Smooth muscle cell of the umbilical artery (primary cell): ENCODE measurements at places on chromosomes 16 and 17. TPM values are rescaled to one million over a fixed set of nuclear protein-coding genes. Genes with fewer than 3 reads are reported as not detected.

MFSD6L gene
- total RNA-seq = not detected in 2 replicates

LRRC46 gene
- total RNA-seq = 0.09 TPM in 1 of 2 replicates, not detected in the other

STUB1 gene
- total RNA-seq = 95.6 and 120 TPM in 2 replicates

PIEZO1 gene
- total RNA-seq = 296 and 312 TPM in 2 replicates

CRHR1 gene
- not detected in 2 replicates for total RNA-seq

TBC1D26 gene
- total RNA-seq = under 0.01 and 0.18 TPM in 2 replicates
